ENCODE measurements at places on chromosomes 3 and 15.

- no peak for DNase-seq
Measured at GRCh38 chr3:108060331-108060730, 30.5 kb downstream of the CD47 start.

DNA sequence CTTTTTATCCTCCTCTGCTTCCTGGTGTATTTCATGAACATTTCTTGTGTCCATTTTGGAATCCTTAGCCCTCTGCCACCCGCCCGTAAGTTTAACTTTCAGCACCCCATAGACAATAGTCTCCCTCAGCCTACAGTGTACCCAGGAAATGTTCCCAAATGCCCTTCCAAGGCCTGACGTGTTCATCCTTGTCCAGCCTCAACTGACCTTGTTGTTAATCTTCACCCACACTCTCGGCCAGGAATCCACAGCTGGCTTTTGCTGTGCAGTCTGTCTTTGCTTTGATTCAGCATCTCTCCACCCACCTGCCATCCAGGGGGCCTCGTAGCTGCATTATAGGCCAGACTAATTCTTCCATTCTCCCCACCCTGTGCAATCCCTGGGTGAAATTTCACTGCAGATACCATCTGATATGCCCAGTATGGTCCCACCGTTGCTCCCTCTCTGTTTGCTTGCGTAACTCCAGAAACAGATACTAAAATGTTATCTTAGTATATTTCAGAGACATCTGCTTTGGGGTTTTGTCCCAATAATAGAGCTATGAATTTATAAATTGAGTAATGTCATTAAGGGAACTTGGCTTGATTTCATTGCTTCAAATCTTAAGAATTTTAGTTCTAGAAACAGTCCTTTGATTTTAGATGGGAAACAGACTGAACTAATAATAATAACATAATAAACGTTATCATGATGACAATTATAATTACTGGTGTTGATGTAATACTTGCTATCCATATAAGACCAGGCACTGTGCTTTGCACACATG, 16.6 kb downstream of the GUCA1C start:
- DNase-seq: no peak

DNA sequence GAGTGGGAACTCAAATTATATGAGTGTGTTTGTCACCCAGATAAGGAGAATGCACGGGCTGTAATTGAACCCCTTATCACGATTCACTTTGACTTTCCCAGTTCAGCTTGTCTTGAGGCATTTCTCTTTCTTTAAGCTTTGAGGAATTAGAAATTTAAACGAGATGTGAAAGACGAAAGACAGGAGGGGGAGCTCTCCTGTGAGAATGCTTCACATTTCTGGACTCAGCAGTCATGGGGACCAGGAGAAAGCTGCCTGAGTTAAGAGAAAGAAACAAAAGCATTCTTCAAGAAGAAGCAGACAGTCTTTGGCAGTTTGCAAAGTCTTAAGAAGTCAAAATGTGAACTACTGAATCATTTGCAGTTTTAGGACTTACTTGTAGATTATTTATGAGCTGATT, 205.6 kb downstream of the NECTIN3 start:
- DNase-seq: peak; percentile 12

- no peak for DNase-seq
Measured at GRCh38 chr3:94234177-94234788, 171.4 kb downstream of the NSUN3 start.

- DNase-seq: no peak
Measured at GRCh38 chr3:133859381-133860234, 36.1 kb downstream of the RAB6B start.

- DNase-seq: no peak
Measured at GRCh38 chr3:167148136-167148535, 232.0 kb downstream of the ZBBX start.

DNA sequence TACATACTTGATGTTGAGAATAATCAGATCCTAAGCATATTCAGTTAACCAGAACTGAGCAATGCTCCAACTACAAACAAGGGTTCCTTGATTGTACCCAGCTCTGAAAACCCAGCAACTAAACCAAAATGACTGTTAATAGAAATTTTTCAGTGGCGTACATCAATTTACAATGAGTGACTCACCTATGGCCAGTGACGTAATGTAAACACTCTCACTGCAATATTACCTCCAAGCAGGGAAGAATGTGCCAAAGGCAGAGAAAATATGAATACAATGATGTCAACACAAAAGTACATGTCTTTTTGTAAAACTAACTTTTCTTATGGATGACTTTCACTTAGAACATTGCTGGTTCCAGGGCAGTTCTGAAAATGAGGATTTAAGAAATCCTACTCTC, 611.3 kb downstream of the EDEM1 start:
- no peak for DNase-seq
